ENCODE measurements at places on chromosomes 5 and 9. TPM values are rescaled to one million over a fixed set of nuclear protein-coding genes. Genes with fewer than 3 reads are reported as not detected.

FREM1 gene
- 2.1 TPM for polyA plus RNA-seq

CDX1 gene
- 1.3 TPM for polyA plus RNA-seq

DNA sequence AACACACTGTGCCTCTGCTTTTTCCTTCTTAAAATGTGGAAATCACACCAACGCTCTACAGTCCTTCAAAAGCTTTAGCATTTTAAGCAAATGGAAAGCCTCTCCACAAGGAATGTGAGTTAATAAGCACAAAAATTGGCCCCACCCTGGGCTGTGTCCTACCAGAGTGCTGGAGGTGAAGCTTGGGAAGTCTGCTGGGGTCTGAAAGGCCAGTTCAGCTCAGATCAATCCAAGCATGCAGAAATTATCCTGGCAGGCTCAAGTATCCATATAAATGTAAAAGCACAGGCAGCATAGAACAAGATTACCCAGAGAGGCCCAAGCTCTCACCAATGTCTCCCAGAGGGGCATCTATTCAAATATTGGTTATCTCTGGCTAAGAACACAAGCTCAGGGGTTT, 98.5 kb downstream of the ESM1 start:
- no peak overlapping the region for H3K27ac ChIP-seq
- peaks cover 8% of the 10 kb centered on the region for H3K4me1 ChIP-seq
- no peaks in the 10 kb centered on the region for H3K36me3 ChIP-seq
- H3K27me3 ChIP-seq, result peaks cover 56% of the 10 kb centered on the region
- DNase-seq, result no peak

DNA sequence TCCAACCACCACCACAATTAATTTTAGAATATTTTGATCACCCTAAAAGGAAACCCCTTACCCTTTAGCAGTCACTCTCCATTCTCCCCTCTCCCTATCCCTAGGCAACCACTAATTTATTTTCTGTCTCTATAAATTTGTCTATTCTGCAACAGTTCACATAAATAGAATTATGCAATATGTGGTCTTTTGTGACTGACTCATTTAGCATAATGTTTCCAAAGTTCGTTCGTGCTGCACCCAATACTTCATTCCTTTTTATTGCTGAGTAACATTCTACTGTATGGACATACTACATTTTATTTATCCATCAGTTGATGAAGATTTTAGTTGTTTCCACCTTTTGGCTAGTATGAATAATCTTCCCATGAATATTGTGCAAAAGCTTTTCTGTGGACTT, 18.2 kb upstream of the CDC20B start:
- no peak overlapping the region for H3K4me3 ChIP-seq
- H3K4me1 ChIP-seq, result no peaks in the 10 kb centered on the region
- DNase-seq, result no peak
- no peaks in the 10 kb centered on the region for H3K36me3 ChIP-seq
- no peak overlapping the region for H3K27ac ChIP-seq
- H3K27me3 ChIP-seq, result peaks cover 29% of the 10 kb centered on the region

GRCh38 chr5:160957312-160957861, 105.4 kb upstream of the ATP10B start:
- H3K27ac ChIP-seq, result no peak overlapping the region
- no peak overlapping the region for H3K4me3 ChIP-seq
- no peaks in the 10 kb centered on the region for H3K4me1 ChIP-seq
- no peak for DNase-seq

GRCh38 chr9:23587903-23588302, 238.1 kb downstream of the ELAVL2 start:
- no peak overlapping the region for H3K4me3 ChIP-seq
- DNase-seq, result no peak
- H3K27ac ChIP-seq, result no peak overlapping the region
- no peaks in the 10 kb centered on the region for H3K36me3 ChIP-seq
- no peaks in the 10 kb centered on the region for H3K4me1 ChIP-seq

DNA sequence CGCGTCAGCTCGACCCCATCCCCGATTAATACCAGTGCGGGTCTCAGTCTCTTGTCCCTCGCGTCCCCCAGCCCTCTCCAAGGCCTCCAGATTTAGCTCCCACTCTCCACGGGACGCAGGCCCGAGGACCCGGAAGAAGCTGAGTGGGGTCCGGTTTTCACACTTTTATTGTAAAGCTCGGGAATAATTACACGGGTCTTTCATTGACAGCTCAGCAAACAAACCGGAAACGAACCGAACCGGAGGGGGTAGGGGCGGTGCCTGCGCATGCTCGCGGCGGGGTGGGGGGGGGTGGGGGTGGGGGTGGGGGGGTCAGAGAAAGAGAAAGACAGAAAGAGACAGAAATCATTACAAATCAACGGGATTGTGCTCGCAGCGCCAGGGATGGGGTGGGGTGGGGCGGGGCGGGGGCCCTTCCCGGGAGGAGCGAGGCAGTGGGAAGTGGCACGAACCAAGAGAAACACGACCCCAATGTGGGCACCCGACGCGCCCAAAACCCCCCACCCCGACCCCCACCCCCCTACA, 27.9 kb downstream of the PCDH1 start:
- H3K27me3 ChIP-seq, result peaks cover 32% of the 10 kb centered on the region
- peak overlapping the region; percentile 93 for H3K4me3 ChIP-seq
- H3K27ac ChIP-seq, result peak overlapping the region; percentile 97
- no peak for DNase-seq
- H3K36me3 ChIP-seq, result no peaks in the 10 kb centered on the region

DNA sequence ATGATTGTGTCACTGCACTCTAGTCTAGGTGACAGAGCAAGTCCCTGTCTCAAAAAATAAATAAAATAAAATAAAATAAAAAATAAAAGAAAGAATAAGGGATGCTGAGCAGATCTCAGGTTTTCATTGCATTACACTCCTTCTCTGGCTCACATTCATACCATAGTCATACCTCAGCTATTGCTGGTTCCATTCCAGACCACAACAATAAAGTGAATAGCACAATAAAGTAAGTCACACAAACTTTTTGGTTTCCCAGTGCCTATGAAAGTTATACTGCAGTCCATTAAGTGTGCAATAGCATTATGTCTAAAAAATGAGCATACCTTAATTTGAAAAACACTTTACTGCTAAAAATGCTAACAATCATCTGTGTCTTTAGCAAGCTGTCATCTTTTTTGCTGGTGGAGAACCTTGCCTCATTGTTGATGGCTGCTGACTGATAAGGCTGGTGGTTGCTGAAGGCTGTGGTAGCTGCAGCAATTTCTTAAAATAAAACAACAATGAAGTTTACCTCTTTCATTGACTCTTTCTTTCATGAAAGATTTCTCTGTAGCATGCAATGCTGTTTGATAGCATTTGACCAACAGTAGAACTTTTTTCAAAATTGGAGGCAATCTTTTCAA, 415.7 kb downstream of the ZNF608 start:
- no peak overlapping the region for H3K27ac ChIP-seq
- no peak overlapping the region for H3K4me3 ChIP-seq
- H3K27me3 ChIP-seq, result no peaks in the 10 kb centered on the region
- no peak for DNase-seq

GRCh38 chr9:108845507-108845906, 10.3 kb downstream of the ACTL7B start:
- no peaks in the 10 kb centered on the region for H3K36me3 ChIP-seq
- no peak overlapping the region for H3K4me3 ChIP-seq
- no peaks in the 10 kb centered on the region for H3K27me3 ChIP-seq
- peaks cover 4% of the 10 kb centered on the region for H3K4me1 ChIP-seq
- DNase-seq, result no peak
- no peak overlapping the region for H3K27ac ChIP-seq

DNA sequence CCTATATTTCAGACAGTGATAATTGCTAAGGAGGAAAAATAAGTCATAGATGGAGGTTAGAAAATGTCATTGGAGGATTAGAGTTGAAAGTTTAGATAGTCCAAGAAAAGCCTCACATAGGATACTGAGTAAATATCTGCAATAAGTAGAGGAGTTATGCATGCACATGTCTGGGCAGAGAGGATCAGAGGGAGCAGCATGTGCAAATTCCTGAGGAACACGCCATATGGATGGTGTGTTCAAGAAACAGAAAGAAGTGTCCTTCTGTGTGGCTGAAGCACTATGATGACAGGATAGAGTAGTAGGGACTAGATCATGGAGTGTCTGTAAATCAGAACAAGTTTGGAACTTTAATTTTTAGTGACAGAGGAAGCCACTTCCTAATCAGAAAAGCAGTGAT, 52.2 kb downstream of the SGCD start:
- H3K36me3 ChIP-seq, result no peaks in the 10 kb centered on the region
- no peak overlapping the region for H3K4me3 ChIP-seq
- no peak for DNase-seq
- no peak overlapping the region for H3K27ac ChIP-seq
- H3K27me3 ChIP-seq, result no peaks in the 10 kb centered on the region

- peaks cover 89% of the 10 kb centered on the region for H3K36me3 ChIP-seq
- no peak overlapping the region for H3K27ac ChIP-seq
These were observed 11.0 kb downstream of the TCOF1 start for GRCh38 chr5:150368526-150368925.
